NCI-H1092 treated with DMSO at 0.1 percent for 48 hours (cell line): ENCODE measurements at places on chromosomes 12 and 14.

- DNase-seq, result no peak
These were observed 5.1 kb downstream of the RESF1 start for GRCh38 chr12:31964280-31964679.

GRCh38 chr12:119036878-119037825 is 55.8 kb downstream of the SRRM4 start:
- no peak for DNase-seq

- DNase-seq, result no peak
These were observed 51.8 kb downstream of the FOXN3 start for GRCh38 chr14:89365061-89365801.

DNA sequence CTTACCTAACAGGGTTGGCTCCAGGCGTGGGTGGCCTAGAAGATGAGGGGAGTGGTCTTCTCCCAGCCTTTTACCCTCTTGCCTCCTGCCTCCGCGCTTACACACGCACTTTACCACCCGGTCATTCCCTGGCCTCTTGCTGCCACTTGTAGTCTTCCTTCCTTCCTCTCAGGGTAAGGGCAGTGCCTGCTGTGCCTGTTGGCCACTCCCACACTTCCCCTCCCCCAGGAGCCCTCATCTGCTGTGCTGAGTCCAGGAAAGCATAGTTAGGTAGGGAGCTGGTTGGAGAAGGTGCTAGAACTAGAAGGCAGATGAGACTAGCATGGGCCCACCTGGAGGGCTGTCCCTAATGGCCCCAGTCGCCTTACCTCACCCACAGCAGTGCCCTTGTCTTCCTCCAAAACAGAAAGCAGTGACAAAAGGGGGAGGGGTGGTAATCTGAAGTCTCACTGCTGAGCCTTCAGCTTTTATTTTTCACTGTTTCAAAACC is 54.3 kb upstream of the SRSF5 start:
- DNase-seq, result peak; percentile 29

GRCh38 chr14:72485695-72486094 is 408.2 kb downstream of the DPF3 start:
- no peak for DNase-seq

DNA sequence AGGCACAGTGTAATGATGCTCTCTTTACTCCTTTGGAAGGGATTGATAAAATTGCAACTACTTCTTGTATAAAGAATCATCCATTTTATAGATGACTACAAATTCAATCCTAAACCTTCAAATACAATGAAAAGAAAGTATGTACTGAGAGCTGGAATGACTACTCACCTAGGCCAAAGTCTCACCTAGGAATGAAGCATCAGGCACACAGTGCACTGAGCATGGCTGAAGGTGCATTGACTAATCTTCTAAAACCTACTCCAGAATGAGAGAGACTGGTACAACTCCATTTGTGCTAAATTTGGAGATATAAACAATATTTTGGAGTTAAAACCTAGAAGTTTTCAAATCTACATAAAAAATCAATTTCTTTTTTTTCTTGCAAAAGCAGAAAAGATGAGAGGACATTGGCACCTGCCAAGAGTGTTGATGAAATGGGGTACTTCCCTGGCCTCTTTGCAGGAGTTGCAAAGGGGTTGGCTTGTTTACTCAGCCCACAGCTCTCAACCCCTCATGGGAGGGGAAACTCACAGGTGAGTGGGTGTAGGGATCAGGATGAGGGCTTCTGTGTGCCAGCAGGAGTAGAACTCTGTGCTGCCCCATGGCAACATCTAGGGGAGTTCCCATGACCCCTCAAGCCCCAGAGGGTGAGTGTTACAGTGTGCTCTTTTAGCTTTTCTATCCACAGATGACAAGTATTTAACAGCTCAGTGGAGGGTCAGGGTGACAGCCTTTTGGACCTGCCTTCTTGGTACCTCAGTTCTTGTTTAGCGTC is 31.3 kb downstream of the CLECL1 start:
- no peak for DNase-seq

- DNase-seq, result no peak
These were observed 2.8 kb downstream of the CARMIL3 start for GRCh38 chr14:24054646-24055045.

DNA sequence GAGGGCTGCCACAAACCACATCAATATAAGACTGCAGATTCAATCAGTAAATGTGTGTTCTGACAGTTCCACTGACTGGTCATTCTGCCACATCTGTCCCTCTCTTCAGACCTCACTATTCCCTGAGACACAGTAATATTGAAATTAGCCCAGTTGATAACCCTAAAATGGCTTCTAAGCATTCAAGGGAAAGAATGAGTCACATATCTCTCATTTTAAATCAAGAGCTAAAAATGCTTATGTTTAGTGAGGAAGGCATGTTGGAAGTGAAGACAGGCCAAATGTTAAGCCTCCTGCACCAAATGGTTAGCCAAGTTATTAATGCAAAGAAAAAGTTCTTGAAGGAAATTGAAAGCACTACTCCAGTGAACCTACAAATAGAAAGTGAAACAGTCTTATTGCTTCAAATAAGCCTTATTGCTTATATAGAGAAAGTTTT is 24.5 kb upstream of the KIF21A start:
- no peak for DNase-seq

- DNase-seq, result no peak
These were observed 96.7 kb downstream of the TMEM132D start for GRCh38 chr12:129807136-129807535.

- no peak for DNase-seq
These were observed 25.8 kb upstream of the PLXNC1 start for GRCh38 chr12:94122591-94122990.

DNA sequence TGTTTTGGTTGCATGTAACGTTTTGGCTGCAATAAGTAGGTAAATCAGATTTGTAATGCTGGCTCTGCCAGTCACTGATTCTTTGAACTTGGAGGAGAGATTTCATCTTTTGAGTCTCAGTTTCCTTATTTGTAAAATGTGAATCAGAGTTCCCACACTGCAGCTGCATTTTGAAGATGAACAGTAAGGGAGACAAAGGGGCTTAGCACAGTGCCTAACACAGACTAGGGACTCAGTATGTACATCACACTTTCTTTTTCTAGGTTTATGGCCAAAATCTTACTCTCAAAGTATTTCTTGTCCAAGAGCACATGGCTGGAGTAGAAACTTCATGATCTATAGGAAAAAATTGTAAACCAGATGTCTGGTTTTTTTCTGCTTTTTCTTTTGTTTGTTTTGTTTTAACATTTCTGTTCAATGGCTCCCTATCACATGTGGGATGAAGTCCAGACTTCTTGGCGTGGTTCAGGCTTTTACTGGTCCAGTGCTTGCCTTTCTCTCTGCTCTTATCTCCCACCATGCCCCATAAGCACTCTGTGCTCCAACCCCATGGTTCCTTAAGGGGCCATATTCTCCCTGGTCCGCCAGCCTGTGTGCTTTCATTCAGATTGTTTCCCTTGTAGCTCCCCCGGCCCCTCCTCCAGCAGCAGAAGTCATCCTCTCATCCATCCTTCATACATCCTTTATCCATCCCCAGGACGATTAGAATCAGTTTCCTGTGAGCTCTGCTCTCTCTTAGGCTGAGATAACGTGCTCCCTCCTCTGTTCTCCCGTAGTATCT is 58.0 kb downstream of the SYNE2 start:
- no peak for DNase-seq

DNA sequence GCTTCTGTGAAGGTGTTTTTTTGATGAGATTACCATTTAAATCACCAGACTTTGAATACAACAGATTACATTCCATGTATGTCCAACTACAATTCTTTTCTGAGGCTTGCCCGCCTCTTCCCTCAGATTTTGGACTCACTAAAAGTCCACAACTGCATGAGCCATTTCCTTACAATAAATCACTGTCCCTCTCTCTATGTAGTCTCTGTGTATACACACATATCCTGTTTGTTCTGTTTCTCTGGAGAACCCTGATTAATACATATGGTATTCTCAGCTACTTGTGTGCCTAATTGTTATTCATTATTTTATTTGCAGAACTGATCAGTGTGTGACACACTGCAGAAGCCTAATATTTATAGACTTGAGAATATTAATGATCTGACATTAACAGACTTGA is 2.4 kb upstream of the MIPOL1 start:
- DNase-seq, result no peak

GRCh38 chr12:120588948-120589930 is 8.0 kb upstream of the POP5 start:
- no peak for DNase-seq

DNA sequence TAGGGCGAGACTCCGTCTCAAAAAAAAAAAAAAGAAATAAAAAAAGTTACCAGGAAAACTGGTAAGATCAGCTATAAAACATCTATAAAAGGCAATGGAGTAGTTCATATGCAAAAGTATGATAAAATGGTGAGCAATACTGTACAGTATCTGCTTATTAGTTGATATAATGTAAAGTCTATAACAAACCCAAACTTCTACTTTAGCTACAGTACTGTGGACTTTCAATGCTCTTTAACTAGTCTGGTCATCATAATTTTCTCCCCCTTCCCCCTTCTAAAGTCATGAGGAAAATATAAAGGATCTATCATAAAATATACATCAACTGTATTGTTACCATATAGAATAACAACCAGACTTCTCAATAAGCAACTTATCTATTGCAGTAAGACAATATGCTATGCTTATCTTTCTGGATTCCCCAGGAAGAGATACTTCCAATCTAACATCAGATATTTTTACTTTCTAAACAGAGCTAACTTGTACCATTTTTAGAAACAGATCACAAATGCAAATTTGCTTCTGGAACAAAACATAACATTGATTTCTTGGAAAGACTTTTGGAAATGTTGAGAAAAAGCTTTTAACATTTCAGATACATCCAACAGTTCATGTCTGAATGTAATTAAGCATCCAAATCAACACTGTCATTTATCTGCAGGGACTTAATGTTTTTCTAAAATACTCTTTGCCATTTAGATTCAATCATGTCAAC is 43.8 kb downstream of the MDM2 start:
- DNase-seq, result no peak

DNA sequence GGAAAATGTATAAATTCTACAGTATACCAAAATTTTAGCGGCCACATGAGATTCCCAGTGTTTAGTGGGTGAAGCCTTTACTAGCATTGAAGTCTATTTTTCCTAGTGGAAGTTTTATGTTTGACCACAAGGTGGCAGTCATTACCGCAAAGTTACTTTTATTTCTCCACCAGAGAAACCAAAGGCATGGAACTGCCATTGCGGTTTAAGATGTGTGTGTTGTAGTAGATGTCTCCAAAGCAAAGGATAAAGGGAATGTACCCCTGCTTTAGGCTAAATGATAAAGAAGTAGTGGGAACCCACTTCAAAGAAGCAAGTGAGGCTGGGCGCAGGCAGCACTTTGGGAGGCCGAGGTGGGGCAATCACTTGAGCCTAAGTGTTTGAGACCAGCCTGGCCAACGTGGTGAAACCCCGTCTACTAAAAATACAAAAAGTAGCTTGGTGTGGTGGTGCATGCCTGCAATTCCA is 140.5 kb downstream of the PRKCH start:
- DNase-seq, result peak; percentile 87

GRCh38 chr12:126998031-126998430 is 1268.9 kb upstream of the TMEM132C start:
- no peak for DNase-seq

DNA sequence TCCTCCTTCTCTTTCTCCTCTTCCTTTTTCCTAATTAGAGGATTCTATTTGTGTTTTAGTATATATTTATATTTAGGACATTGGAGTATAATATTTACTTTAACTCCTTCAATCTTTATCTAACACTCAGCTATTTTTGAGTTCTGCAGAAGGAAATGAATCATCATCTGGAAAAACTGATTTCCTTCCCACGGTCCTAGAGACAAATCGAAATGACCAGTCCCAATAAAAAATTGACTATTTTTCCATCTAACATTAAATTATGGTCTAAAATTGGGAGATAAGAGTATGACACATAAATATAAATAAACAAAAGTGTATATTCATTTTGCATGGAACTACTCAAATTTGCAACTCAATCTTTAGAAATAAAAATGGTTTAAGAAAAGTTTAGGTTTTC is 167.4 kb downstream of the TMTC3 start:
- DNase-seq, result no peak

DNA sequence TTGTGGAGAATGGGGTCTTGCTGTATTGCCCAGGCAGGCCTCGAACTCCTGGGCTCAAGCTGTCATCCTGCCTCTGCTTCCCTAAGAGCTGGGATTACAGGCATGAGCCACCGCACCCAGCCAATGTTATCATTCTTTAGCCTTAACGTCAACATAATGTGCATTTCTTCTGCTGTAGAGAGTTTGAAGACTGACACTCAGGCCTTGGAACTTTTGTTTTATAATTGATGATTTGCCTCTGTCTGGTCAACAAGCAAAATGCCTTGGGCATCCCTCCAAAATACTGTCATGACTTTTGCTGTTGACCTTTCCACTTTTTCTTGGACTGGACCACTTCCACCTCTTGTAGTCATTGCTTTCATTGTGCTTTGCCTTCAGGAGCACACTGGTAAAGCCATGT is 29.0 kb downstream of the FAM234B start:
- DNase-seq, result no peak

DNA sequence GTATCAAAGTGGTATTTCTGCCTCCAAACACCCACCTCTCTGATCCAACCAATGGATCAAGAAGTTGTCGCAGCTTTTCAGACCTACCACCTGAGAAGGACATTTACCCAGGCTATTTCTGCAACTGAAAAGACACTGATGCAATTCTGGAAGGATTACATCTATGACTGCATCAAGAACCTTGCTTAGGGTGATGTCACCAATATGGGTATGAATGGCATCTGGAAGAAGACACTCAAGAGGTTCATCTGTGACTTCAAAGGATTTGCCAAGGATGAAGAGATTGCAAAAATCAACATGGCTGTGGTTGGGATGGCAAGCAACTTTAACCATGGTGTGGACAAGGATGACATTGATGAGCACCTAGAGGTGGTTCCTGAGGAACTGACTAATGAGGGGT is 154.2 kb downstream of the PCNX1 start:
- DNase-seq, result no peak

- no peak for DNase-seq
These were observed 155.7 kb downstream of the DPF3 start for GRCh38 chr14:72738161-72738611.

GRCh38 chr12:130614530-130614905 is 101.6 kb downstream of the RIMBP2 start:
- no peak for DNase-seq

DNA sequence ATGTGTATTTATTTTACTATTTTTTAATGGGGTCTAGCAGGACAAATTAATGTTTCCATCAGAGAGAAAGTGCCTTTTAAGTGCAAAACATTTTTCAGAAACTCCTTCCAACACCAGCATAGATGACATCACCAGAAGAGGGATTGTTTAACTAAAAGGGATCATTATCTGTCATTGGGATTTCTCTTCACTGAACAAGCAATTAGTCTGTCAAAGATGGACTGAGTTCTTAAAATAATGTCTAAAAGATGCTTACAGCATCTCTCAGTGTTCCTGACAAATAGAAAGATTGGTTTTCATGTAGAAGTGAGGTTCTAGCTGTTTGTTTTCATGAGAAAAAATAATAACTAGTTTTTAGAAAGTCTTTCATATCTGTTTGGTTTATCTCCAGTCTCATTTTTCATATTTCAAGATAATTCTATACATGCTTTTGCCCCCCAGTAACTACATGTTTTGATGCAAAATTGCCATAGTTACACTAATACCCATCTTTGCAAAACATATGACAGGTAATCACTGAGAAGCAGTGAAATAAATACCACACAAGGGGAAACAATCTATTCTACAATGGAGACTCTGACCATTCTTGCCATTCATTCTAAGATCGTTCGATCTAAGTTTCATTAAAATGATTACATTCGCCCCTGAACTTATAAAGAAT is 850.3 kb downstream of the GALC start:
- DNase-seq, result no peak

- DNase-seq, result no peak
These were observed 21.7 kb downstream of the TMBIM6 start for GRCh38 chr12:49763006-49763591.

GRCh38 chr12:124616394-124617221 is 49.2 kb upstream of the NCOR2 start:
- no peak for DNase-seq
